ENCODE measurements at places on chromosomes 4 and X.

- DNase-seq, result no peak
Measured at GRCh38 chr4:145920205-145920604, 18.4 kb downstream of the ZNF827 start.

GRCh38 chrX:148926371-148926770 lies 426.0 kb downstream of the AFF2 start:
- DNase-seq, result no peak

DNA sequence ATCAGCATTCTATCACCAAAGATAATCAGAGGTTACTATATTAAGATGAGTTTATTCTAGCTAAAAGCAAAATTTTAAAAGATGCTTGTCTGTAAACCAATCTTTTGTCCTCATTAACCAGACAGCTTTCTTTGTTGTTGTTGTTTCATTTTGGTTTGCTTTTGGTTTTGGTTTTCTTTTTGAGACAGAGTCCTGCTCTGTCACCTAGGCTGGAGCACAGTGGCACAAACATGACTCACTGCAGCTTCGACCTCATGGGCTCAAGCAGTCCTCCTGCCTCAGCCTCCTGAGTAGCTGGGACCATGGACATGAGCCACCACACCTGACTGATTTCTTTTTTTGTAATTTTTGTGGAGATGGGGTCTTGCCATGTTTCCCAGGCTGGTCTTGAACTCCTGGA lies 102.9 kb downstream of the COX18 start:
- no peak for DNase-seq

DNA sequence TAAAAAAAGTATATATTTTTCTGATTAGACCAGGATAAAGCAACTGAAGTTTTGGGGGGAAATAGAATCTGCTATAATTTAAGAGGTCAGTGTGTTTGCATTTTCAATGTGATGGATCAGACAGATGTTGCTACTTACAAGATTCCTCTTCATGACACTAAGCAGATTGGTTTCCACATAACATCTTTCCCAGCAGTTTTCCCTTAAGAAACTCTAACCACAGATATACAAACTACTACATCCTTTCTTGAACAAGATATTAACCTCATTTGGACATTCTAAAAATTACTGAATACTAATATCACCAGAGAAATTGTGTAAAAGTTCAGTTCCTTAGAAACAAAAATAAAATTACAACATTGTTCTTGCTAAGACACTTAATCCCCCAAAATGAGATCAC lies 106.7 kb upstream of the GUCY1A1 start:
- no peak for DNase-seq

- DNase-seq, result peak; percentile 46
Measured at GRCh38 chr4:6674500-6675149, 19.1 kb upstream of the S100P start.

DNA sequence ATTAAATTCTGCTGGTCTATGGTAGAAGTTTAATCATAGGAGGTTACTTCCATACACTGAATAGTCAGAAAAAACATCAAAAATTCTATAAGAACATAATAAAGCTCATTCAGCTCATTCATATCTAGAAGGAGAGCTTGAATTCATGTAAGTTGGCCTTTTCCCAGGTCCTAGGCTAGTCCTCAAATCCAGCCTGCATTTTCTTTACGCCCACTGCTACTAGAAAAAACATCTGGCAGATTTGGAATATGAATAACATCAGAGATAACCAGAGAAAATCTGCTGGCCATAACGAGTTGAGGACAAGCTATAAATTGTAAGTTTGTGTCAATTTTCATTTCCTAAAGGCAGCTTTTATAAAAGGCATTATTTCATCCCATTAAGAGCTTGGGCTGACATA lies 95.5 kb downstream of the MXRA5 start:
- no peak for DNase-seq
